ENCODE measurements at places on chromosomes 1 and 21.

GRCh38 chr1:39085174-39085573 lies 59.0 kb downstream of the NDUFS5 start:
- DNase-seq = no peak

DNA sequence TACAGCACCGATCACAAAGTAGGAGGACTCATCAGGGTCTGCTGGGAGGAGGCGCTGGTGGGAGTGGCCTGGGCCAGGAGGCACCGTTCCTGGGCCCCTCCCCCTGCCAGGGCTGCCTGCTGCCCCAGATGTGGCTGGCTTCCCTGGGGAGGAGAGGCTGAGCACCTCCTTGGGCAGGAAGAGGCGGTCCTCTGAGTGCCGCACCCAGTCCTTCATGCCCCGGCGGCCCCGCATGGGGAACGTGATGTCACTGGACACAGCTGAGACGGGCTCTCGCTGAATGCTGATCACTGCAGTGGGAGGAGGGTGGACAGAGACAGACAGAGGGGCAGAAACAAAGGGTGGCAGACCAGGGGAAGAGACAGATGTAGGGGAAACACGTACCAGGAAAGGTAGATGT lies 24.8 kb downstream of the ADGRB2 start:
- DNase-seq = peak; percentile 73

- no peak for DNase-seq
Measured at GRCh38 chr1:195236991-195237889, 1371.0 kb downstream of the KCNT2 start.

DNA sequence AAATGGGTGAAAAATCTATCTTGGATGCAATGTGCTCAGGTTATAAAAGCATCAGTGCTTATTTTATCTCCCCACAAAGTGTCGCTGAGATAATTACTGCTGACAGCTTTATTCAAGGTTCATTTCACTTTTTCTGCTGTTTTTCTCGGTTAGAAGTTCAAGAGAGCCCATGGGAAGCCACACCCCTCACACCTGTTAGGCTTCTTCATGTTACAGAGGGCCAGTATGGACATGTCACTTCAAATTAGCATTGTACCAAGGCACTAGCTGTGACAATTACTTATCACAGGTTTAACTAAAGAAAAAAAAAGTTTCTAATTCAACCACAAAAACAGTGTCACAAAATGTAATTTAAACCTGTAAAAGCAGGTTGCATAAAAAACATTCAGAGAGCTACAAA lies 187.3 kb upstream of the DMRTA2 start:
- no peak for DNase-seq

DNA sequence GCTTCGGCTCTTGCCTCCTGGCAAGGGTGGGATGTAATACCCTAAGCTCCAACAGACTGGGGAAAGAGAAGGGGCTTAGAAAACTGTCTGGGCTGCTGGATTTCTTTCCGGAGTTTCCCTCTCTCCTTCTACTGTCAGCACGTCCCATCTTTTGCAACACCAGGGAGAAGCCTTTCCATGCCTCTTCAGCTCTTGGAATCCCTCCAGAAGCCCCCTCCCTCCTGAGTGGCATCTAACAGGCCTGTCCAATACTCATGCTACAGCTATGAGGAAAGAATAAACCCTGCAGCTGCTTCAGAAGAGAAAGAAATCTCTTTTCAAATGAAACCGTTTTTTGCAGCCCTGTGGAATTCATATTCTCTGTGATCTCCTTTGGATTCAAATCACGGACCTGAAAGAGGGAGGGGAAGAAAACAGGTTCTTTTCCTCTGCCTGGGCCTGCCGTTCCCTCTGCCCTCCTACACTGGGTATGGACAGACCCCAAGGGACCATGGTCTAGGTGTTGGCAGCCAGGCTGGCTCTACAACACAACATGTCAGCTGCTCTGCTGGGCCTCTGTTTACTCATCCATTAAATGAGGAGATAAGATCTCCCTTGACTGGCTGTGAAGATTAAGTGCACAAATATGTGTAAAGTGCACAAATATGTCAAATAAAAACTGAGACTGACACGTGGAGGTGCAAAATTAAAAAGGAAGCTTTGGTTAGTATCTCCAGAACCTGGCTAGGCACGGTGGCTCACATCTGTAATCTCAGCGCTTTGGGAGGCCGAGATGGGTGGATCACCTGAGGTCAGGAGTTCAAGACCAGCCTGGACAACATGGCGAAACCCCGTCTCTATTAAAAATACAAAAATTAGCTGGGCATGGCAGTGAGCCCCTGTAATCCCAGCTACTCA lies 6.0 kb upstream of the CAPN2 start:
- DNase-seq = peak; percentile 56

DNA sequence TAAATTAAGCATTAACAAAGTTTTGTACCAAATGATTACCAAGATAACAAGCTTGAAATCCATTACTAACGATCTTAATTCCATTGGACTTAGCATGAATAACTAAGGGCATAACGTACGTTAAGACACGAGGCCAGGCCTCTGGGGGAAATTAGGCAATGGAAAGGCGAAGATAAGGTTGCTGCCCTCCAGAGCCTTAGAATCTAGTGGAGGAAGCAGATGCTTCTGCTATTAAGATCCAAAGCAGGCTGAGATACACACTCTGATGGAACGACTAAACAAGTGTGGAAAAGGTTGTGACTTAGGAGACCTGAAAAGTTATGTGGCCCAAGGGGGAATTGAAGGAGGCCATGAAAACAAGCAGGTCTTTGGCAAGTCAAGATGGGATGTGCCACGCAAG lies 6.0 kb downstream of the AKNAD1 start:
- DNase-seq = no peak

DNA sequence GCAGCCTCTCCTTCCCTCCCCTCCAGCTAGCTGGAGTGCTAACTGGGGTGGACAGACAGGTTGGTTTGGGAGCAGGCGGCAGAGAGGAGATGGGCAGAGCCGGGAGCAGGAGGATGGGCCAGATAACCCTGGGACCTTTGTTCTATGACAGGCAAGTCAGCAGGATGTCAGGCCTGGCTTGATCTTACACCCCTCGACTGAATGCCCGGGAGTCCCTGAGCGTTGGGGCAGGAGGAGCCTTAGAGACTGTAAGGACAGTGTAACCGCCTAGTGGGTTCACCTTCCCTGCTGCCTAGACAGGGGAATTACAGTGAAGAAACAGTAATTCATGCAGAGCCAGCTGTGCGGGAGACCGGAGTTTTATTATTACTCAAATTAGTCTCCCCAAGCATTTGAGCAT lies 60.2 kb downstream of the MDM4 start:
- no peak for DNase-seq

DNA sequence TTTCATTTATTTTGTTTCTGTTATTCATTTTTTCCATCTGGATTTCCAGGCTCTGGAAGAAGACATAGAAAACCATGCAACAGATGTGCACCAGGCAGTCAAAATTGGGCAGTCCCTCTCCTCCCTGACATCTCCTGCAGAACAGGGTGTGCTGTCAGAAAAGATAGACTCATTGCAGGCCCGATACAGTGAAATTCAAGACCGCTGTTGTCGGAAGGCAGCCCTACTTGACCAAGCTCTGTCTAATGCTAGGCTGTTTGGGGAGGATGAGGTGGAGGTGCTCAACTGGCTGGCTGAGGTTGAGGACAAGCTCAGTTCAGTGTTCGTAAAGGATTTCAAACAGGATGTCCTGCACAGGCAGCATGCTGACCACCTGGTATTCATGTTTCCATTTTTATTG lies 63.5 kb upstream of the BMP8A start:
- DNase-seq = no peak

GRCh38 chr1:193438771-193439170 lies 252.4 kb upstream of the B3GALT2 start:
- no peak for DNase-seq

- DNase-seq = no peak
Measured at GRCh38 chr1:93960641-93961147, 51.5 kb upstream of the GCLM start.

DNA sequence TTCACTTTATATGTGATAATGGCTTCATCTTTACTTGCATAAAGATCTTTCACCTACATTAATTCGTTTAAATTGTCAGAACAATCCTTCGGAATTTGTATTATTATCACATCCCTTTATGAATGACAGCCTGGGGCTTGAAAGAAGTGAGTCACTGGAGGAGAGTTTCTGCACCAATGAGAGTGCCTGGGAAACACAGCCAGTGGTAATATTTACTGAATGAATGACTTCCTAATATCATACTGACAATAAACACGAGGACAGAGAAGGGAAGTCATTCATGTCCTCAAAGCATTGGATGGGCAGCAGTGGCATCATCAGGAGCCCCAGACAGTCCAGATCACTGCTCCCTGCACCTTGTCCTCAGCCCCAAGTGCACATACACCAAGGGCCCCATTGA lies 40.7 kb upstream of the PDE4B start:
- no peak for DNase-seq

DNA sequence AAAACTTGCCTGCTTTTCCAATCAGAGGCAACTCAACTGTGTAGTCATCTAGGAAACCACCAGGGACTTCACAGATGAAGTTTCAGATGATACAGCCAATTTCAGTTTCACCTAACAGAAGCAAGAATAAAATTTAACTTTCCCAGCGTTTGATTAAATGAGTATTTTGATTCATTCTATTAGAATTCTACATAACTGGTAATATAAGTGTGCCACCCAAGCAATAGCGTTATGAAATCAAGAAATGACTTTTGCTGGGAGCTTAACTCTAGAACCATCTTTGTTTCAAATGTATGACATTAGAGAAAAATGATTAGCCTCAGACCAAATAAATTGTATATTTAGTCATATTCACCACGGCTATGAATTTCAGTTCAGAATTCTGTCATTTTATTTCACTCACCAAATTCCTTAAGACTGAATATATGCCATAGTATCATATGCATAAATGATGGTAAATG lies 239.3 kb downstream of the NRIP1 start:
- DNase-seq = no peak

- no peak for DNase-seq
Measured at GRCh38 chr1:77951328-77951727, 27.5 kb downstream of the FUBP1 start.

DNA sequence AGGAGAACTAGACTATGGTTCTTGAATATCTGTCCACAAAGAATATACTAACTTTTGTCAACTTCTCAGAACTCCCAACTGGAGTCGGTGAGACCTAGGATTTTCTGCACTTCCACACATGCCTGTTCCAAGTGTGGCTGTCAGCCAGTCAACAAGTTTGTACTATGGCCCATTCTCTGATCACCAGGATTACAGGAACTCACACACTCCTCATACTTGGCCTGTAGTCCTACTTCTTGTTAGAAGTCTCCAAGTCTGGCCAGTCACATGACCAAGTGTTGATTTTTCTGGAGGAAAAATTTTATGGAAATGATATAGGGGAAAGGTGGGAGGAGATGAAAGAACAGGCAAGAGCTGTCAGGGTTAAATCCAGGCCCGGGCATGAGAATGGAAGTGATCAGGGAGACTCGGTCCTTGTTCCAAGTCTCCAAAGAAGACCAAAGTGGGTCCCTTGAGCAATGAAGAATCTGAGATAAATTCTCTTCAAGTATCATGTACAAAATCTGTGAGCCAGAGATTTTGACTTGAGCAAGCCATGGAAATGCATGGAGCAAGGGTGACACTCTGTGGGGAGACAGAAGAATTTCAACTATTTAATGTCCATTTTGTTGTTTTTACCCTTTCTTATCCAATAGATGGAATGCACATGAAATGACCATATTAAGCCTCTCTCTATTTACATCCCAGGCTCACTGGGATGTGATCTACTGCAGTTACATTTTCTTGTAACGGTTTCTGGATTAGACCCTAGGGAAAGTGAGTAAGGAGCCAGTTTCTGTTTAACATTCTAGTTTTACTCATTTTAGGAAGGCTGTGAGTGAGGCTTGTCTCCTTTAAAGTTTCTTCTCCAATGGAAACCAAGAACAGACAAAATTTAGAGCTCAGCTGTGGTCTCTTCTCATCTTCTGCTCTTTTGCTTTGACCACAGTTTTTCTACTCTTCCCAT lies 320.9 kb downstream of the ASTN1 start:
- DNase-seq = no peak

GRCh38 chr1:228085287-228085951 lies 2.9 kb downstream of the ARF1 start:
- DNase-seq = no peak

GRCh38 chr1:173208146-173208545 lies 1.0 kb upstream of the TNFSF4 start:
- no peak for DNase-seq

DNA sequence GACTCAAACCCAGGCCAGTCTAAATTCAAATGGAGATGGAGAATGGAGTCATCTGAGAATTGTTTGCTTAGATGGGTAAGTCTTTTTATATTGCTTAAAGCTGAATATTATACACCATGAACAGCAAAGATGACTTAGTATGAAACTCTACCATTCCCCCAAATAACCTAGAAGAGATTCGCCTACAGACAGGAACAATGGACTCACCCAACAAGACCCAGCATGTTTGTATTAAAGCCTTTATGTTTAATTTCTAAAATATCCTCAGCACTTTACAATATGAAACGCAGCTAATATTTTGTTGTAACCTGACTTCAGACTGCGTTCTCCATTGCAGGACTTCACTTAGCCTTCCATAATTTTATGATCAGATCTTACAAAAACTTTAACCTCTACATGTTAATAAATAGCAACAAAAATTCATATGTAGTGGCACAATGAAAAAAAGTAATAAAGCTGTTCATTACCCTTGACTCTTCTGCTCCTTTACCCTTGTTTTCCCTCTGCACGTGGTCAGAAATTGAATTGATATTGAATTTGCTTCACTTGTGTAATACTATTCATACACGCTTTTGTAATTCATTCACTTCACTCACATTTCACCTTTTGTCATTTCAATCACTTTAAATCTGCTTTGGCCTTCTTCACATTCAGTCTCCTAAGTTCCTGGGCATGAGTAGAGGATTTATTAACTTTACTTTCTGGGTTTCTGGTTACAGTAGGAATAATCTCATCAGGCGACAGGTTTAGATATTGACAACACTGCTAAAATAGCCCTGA lies 177.3 kb upstream of the PTBP2 start:
- no peak for DNase-seq

DNA sequence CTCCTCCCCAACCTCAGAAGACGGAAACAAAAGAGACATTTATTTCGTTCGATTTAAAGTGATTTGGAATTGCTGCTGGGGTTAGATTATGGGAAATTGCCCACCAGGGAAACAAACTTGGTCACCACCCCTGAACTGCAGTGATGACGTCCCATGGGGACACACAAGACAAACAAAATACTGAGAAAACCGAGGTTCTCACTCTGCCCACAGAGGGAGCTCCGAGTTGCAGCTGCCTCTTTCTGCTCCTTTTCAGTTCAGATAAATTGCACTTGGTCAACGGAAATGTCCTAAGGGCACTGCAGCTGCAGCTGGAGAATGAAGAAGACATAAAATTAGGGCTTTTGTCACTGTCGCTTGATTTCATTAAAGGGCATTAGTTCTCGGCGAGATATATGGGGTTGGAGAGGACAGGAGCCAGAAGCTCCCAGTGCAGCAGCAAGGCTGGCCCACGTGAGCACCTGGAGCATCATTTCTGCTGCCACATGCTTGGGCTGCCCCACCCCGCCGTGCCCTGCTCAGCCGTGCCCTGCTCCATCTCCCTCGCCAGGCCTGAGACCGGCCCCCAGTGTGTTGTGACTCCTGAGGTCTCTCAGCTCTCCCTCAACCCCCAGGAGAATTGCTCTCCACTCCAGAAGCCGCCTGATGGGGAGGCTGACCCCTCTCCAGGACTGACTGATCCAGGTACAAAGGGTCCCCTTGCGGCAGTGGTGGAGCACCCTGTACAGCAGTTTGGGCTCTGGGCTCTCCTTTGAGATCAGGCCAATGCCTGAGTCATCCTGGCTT lies 231.7 kb upstream of the AJAP1 start:
- peak; percentile 26 for DNase-seq
